Stimulated activated CD8-positive, alpha-beta memory T cell treated with anti-CD3 and anti-CD28 coated beads, Interleukin-4, amount 100 ng/mL, for 4 hours (primary cell): ENCODE measurements at places on chromosomes 2 and 18.

DNA sequence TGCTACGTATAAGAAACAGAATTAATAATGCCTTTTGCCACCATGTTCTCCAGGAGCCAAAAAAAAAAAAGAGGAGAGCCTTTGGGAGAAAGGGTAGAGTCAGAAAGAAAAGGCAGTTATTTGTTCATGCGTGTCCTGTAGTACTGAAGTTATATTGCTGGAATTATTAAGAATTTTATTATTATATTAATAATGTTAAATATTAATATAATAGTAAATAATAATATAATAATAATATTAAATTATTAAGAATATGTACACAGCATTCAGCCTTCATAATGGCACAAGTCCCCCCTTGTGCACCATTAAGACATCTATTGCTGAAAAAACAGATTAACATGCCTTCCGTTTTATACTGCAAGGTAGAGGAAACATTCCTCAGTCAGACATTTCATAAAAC lies 8.1 kb downstream of the REG1A start:
- no peak for DNase-seq

- no peak for DNase-seq
These were observed 4.4 kb upstream of the KYNU start for GRCh38 chr2:142872882-142873724.

- DNase-seq: no peak
These were observed 339.8 kb downstream of the ZEB2 start for GRCh38 chr2:144180131-144180530.

DNA sequence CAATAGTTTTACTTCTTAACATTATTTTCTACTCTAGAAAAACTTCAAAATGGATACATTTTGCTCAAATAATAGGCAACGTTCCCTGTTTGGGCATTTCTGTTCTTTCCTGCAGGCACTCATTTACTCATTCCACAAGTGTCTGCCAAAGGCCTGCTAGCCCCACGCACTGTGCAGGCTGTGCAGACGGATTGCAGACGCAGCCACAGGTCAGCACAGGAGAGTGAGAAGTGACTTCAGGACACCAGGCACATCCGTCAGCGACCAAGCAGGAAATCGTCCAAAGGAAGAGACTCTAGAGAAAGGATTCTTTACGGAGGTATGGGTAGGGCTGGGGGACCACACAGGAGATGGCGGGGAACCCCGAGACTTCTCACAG lies 103.0 kb upstream of the AGAP1 start:
- no peak for DNase-seq

GRCh38 chr2:64963719-64964118 lies 25.5 kb upstream of the SLC1A4 start:
- DNase-seq: no peak

DNA sequence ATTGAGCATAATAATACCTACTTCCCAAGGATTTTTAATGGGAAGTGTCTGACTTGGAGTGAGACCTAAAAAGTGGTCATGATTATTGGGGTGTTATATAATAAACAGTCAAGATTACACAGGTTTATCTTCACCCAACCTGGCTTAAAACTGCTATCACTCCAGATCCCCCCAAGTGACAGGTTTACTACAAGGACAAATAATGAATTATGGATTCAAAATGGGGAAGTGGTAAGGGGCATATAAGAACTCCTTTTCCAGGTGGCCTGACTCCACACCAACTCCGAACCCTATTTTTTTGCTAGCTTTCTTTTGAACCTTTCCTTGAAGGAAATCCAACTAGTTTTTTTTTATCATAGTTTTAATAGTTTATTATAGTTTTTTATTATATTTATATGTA lies 663.0 kb upstream of the FANCL start:
- DNase-seq: no peak

DNA sequence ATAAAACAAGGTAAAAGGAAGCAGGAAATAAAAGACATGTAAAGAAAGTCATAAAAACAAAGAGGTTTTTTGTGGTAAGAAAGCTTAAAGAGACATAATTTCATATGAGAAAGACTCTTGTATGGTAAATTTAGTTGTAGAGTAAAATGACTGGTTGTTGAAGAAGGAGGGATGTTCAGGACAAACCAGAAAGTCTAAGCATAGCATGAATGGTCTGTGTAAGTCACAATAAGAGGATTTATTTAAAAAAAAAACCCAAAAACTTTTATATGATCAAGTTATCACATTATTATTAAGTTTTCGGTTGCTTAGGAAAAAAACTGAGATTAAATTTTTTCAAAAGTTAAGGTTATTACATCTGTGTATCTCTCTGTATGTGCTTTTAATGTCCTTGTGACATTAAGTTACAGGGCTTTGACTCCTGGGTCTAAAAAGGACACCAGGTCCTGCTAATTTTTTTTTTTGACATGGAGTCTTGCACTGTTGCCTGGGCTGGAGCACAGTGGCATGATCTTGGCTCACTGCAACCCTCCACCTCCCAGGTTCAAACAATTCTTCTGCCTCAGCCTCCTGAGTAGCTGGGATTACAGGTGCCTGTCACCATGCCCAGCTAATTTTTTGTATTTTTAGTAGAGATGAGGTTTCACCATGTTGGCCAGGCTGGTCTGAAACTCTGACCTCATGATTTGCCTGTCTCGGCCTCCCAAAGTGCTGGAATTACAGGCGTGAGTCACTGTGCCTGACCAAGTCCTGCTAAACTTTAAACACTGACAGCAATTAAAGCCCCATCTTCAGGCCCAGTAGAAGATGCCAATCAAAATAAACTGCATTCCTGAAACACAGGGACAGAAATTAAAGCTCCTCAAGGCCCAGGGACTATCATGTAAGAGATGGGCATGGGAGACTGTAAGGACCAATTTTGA lies 14.2 kb upstream of the OXER1 start:
- no peak for DNase-seq

GRCh38 chr2:33903215-33903614 lies 304.1 kb upstream of the FAM98A start:
- no peak for DNase-seq

GRCh38 chr2:79512442-79513401 lies at the start of gene CTNNA2:
TSS of gene CTNNA2 (plus strand) at chr2:79513051.
- DNase-seq: no peak

DNA sequence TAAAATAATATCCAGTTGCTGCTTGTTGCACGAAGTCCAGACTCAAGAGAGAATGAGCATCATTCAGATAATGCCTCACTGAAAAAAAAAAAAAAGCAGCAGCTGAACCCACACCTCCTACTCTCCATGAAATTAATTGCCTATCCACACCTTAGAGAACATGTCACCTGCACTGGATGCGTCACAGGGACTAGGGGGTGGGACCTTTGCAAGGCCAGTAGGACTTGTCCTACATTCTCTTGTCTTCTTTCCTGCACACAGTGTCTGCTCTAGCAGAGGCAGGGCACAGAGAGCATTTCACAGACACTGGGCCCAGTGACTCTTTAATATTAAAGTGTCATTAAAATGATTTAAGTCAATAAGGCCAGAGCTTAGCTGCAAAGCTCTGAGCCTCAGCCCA lies at the start of gene ABCA12:
Gene ABCA12, minus strand, starts transcription at position 148 of the 400 bp plus-strand sequence. CDS start 418 bp downstream, outside the sequence.
- DNase-seq: no peak

DNA sequence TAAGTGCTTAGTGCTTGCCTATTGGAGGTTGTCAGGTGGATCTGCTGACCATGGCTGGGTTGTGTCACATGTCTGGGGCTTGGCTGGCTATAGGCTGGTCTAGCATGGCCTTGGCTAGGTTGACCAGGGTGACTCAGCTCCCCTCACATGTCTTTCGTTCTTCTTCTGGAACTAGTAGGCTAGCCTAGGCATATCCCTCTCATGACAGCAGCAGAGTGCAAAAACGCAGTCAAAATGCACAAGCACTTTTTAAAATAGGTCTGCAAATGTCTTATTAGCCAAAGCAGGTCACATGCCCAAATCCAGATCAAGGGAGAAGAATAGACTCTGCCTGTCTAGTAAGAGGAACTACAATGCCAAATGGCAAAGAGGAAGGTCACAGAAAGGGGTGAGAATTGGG lies 179.7 kb upstream of the ACVR2A start:
- DNase-seq: no peak

DNA sequence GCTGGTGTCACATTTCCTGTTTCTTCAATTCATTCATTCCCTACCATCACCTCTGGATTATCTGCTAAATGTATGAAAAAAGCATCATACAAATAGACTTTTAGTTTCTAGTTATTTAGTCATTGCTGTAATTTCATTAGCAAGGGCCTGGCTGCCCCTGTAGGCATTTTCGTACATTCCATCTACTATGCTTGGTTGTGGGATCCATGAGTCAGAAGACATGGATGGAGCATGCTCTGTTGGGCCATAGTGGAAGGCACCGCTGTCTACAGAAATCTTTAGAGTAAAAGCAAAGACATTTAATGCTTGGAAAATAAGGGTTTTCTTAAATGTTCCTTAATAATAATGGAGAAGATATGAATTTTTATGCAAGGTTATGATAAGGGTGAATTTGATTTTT lies 324.8 kb upstream of the MEIS1 start:
- DNase-seq: no peak

GRCh38 chr2:102336502-102336945 lies 19.1 kb upstream of the IL18R1 start:
- DNase-seq: no peak

GRCh38 chr2:231545105-231545902 lies 15.1 kb upstream of the NMUR1 start:
- DNase-seq: no peak

DNA sequence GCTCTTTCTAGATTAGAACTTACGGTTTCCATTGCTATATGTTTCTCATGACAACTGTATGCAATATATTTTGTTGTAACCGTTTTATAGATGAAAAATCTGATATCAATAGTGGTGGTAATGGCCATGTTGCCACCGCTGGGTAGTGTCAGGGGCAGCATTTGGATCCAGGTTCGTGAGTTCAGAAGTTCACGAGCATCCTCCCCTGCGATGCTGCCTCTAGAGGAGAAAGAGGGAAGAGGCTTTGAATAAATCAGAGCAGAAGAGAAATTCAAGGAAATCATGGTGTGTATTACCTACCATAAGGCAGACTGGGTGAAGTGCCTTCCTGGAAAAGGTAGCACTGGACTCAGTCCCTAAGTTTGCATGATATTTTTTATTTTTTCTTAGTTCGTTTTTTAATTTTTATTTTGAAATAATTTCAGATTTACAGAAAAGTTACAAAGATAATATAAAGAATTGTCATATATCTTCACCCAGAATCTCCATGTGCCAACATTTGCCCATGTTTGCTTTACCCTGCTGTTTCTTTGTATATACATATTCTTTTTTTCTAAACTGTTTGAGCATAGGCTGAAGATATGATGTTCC lies 3.3 kb upstream of the ZBTB7C start:
- no peak for DNase-seq

GRCh38 chr2:3986530-3987258 lies 283.3 kb downstream of the DCDC2C start:
- DNase-seq: no peak
